ENCODE measurements at places on chromosomes 2 and 18.

- DNase-seq = no peak
Measured at GRCh38 chr18:74937291-74937690, 271.6 kb downstream of the PTGR3 start.

DNA sequence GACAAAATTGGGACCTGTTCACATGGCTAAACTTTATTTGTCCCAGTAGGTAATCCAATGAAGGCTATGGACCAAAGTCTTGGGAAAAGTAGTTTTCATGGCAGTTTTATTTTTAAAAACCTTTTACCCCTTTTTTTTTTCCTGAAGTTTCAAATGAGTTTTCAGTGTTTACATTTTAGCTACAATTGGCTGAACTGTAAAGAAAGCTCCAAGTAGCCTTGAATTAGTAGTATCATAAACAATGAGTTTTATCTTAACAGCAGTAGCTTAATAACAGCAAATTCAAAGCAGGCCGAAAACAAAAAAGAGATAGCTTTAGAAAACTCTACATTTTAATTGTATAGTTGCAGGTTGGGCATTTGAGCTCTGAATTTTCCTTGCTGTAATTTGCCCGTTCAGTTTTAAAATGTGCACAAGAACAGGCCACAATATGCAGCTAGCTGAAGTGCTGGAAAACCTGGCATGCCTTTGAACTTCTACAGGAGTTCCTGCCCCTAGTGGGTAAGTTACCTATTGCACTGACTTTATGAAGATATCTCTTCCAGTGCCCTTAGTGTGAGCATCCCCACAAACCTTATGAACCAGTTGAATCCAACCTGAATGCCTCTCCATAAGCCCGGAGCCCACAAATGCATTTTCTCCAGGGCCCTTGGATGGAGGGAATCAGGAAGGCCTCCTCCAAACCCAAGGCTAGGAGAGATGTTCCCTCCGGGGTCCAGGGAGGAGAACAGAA, 106.7 kb downstream of the XRCC5 start:
- no peak for DNase-seq

- no peak for DNase-seq
Measured at GRCh38 chr2:204495381-204495780, 49.9 kb upstream of the PARD3B start.

GRCh38 chr2:24626131-24626530, 135.1 kb downstream of the NCOA1 start:
- no peak for DNase-seq

GRCh38 chr18:5268874-5269273, 26.7 kb downstream of the ZBTB14 start:
- no peak for DNase-seq

DNA sequence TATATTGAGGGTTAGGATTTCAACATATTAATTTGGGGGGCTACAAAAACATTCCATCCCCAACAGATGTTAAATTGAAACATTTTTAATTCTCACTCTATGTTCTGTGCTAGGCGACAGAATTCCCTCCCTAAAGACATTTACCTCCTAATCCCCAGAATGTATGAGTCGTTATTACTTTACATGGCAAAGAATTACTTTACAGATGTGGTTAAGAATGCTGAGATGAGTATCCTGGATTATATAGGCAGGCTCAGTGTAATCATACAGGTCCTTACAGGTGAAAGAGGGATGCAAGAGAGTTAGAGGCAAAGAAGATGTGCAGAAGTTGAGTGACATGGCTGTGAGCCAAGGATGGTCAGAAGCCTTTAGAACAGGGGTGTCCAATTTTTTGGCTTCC, 974.1 kb upstream of the ACVR2A start:
- no peak for DNase-seq

GRCh38 chr2:148981324-148981723, 57.2 kb upstream of the LYPD6B start:
- DNase-seq = no peak
